CD4-positive, CD25-positive, alpha-beta regulatory T cell (primary cell): ENCODE measurements at places on chromosomes 4 and X. TPM values are rescaled to one million over a fixed set of nuclear protein-coding genes. Genes with fewer than 3 reads are reported as not detected.

DNA sequence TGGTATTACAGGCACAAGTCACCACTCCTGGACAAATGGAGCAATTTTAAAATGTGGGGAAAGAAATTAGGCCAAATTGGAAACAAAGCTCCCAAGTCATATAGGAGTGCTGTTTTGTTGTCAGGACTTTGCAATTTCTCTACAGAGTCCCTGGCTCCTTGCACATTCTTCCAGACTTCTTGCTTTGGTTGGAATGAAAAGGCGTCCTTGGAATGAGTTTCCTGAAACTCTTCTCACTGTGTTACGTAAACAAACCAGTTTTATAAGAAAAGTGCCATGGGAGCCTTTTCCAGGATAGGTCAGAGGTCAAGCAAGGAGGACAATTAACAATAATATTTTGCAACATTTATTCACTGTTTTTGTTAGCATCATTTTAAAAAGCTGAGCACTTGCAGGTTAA, 32.4 kb upstream of the KIT start:
- no peak overlapping the region for H3K27ac ChIP-seq
- no peaks in the 10 kb centered on the region for H3K4me1 ChIP-seq
- H3K36me3 ChIP-seq: no peaks in the 10 kb centered on the region
- no peaks in the 10 kb centered on the region for H3K27me3 ChIP-seq
- H3K4me3 ChIP-seq: no peak overlapping the region

DNA sequence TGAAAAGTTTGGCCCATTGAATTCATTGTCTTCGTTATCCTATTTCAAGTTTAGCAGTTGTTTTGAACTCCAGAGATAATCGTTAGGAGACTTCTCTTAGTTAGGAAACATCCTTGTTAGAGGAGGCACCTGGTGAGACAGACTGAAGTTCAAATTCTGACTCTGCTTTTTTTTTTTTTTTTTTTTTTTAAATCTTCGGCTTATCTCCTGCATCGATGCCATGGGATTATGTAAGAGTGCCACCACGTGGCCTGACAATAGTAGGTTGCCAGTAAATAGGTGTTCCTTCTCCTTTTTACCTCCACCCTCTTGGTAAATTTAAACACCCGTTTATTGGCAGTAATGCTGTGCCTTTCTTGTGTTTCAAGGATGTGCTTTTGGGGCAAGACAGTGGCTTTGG, 149.3 kb downstream of the SOWAHB start:
- no peaks in the 10 kb centered on the region for H3K4me1 ChIP-seq
- H3K27me3 ChIP-seq: peaks cover 15% of the 10 kb centered on the region
- no peak for DNase-seq
- no peak overlapping the region for H3K27ac ChIP-seq
- H3K36me3 ChIP-seq: no peaks in the 10 kb centered on the region
- no peak overlapping the region for H3K4me3 ChIP-seq

- H3K4me3 ChIP-seq: no peak overlapping the region
- DNase-seq: no peak
- no peak overlapping the region for H3K27ac ChIP-seq
- no peaks in the 10 kb centered on the region for H3K36me3 ChIP-seq
- H3K4me1 ChIP-seq: no peaks in the 10 kb centered on the region
Observed at GRCh38 chr4:9762823-9763475, 18.5 kb upstream of the DRD5 start.

DNA sequence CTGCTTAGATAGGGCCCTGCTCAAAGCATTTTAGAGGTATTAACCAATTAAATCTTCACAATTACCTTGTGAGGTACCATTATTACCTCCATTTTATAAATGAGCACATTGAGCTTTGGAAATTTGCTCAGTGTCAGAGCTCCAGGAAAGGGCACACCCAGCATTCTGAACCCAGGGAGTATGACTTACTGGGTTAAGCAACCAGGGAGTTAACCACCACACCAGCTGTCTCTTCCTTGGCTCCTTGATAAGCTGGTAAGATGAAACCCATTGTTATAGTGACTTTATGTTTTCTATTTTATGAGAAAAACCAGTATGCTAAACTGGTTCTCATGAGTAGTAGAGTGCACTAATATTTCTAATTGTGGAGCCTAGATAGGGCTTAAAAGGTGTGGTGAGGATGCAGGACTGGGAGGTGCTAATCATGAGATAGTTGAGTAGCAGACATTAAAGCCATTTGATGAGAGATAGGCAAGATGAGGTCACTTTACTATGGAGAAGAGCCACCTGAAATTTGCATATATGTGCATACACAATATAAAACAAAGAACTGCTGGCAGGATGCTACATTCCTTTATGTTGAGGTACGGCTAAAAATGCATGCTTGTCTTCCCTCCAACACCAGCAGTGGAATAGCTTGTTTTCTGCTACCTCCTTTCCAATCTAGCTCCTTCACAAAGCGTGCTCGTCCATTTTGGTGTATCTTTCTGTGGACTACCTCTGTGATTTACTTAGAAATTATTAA, 556.1 kb downstream of the SPRY1 start:
- H3K4me3 ChIP-seq: no peak overlapping the region
- H3K27me3 ChIP-seq: no peaks in the 10 kb centered on the region
- no peaks in the 10 kb centered on the region for H3K36me3 ChIP-seq
- no peaks in the 10 kb centered on the region for H3K4me1 ChIP-seq

GRCh38 chr4:156137679-156138473, 184.2 kb upstream of the CTSO start:
- H3K4me3 ChIP-seq: no peak overlapping the region
- no peak for DNase-seq
- H3K27ac ChIP-seq: no peak overlapping the region
- H3K27me3 ChIP-seq: no peaks in the 10 kb centered on the region
- no peaks in the 10 kb centered on the region for H3K4me1 ChIP-seq

GRCh38 chr4:139528377-139529005, 27.5 kb downstream of the SETD7 start:
- H3K27ac ChIP-seq: no peak overlapping the region
- H3K36me3 ChIP-seq: peaks cover 53% of the 10 kb centered on the region
- no peak for DNase-seq
- no peaks in the 10 kb centered on the region for H3K27me3 ChIP-seq
- peaks cover 3% of the 10 kb centered on the region for H3K4me1 ChIP-seq
- H3K4me3 ChIP-seq: no peak overlapping the region

Gene HTR2C
- not detected for total RNA-seq

Gene CXCL11
- total RNA-seq: not detected

Gene GRIA2
- total RNA-seq: not detected

Gene SFRP2
- not detected for total RNA-seq

Gene BEX2
- total RNA-seq: 25.7 TPM

Gene DGKK
- not detected for total RNA-seq

Gene LRAT
- total RNA-seq: not detected
